Fibroblast of lung (primary cell): ENCODE measurements at places on chromosomes 4 and X. TPM values are rescaled to one million over a fixed set of nuclear protein-coding genes. Genes with fewer than 3 reads are reported as not detected.

DNA sequence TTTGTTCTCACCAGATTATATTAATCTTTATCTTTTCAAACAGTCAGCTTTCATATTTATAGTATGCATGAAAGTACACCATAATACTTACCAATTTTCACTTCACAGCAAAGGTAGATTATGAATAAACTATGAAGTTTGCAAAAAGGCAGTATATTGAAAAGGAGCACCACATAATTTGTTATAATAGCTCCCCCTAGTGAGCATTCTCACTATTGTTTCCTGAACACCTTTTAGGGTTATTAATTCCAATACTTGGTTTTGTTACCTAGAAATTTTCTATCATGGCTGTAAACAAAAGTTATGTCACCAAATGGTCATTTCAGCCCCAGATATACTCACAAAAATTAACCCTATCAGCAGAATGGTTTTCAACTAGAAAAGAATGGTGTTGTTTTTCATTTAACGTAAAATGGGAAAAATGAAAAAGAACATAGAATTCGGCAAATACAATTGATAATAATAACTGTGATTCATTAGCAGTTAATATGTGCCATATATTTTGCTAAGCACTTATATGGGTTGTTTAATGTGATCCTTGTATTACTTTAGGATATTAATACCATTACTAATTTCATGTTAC, 30.2 kb upstream of the NKX6-1 start:
- H3K27ac ChIP-seq, result no peak overlapping the region
- H3K27me3 ChIP-seq, result no peaks in the 10 kb centered on the region
- no peaks in the 10 kb centered on the region for H3K4me1 ChIP-seq
- H3K36me3 ChIP-seq, result no peaks in the 10 kb centered on the region

DNA sequence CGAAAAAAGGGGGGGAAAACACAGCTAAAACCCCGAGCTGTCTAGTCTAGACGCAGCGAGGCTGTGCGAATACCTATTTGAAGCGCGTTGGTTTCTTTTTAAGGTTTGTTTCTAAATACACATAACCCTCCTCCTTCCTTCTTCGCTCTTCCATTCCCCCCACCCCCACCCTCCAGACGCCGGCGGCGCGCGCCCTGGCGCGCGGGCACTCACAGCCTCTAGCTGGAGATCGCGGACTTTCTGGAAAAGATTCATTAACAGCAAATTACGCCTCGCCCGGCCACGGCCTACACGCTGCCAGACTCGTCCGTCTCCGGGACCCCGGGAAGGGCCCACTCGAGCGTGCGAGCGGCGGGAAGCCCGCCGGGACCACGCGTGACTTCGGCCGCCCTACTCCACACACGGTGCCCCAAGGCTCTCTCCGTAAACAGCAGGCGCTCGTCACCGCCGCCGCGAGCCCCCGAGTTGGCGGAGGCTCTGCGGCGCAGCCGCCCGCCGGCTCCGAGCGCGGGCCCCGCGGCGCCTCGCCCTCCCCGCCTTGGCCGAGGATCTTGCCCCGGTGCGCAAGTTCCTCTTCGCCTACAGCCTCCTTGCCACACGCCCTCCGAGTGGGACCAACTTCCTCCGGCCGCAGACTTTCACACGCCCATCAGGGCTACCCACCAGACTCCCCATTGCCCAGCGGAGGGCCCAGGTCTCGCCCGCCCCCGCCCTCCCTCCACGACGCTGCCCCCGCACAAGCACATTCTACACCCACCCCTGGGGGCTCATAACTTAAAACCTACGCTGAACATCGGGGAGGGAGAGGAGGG, 2.0 kb downstream of the BCOR start:
- peak overlapping the region; percentile 55 for H3K4me3 ChIP-seq
- no peaks in the 10 kb centered on the region for H3K36me3 ChIP-seq
- no peak for DNase-seq
- peaks cover 2% of the 10 kb centered on the region for H3K4me1 ChIP-seq
- H3K27me3 ChIP-seq, result no peaks in the 10 kb centered on the region

DNA sequence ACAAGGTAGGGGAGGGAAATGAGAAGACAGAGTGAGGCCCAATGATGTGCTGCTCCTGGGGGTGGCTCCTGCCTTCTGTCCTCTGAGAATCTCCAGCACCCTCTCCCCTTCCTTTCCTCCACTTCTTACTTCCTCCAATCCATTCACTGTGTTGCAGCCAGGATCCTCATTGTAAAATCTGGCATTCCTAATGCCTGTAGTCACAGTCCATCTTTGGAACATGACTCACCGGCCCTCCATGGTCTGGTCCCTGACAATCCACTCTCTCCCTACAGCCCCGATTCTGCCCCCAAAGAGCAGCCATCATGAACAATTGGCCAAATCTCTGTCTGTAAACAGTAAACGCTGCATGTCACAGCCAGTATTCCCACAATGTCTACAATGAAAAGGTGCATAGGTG, 72.9 kb downstream of the CLNK start:
- H3K4me1 ChIP-seq, result peaks cover 1% of the 10 kb centered on the region
- H3K4me3 ChIP-seq, result no peak overlapping the region
- H3K27me3 ChIP-seq, result no peaks in the 10 kb centered on the region

- DNase-seq, result no peak
- no peak overlapping the region for H3K4me3 ChIP-seq
- no peak overlapping the region for H3K27ac ChIP-seq
- H3K36me3 ChIP-seq, result no peaks in the 10 kb centered on the region
- no peaks in the 10 kb centered on the region for H3K27me3 ChIP-seq
Measured at GRCh38 chr4:108852691-108853090, 89.8 kb upstream of the ETNPPL start.

DNA sequence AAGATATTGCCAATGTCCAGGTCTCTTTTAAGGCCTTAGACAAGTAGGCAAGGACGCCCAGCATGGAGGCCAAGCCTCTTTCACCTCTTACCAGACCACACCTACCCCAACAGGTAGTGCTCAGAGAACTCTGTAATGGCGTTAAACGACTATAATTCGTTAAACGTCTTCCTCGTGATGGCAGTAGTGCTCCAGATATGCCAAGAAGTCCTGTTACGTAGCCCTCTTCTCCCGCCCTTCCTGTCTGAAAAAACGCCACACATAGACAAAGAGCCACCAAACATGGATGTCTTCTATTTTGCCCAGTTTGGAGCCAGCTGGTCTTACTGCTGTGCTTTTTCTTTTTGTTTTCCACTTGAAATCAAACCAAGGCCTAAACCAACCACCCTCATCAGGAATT, 190.7 kb downstream of the OR13H1 start:
- no peak overlapping the region for H3K27ac ChIP-seq
- H3K27me3 ChIP-seq, result no peaks in the 10 kb centered on the region
- H3K36me3 ChIP-seq, result no peaks in the 10 kb centered on the region
- H3K4me1 ChIP-seq, result no peaks in the 10 kb centered on the region
- peak; percentile 61 for DNase-seq

DNA sequence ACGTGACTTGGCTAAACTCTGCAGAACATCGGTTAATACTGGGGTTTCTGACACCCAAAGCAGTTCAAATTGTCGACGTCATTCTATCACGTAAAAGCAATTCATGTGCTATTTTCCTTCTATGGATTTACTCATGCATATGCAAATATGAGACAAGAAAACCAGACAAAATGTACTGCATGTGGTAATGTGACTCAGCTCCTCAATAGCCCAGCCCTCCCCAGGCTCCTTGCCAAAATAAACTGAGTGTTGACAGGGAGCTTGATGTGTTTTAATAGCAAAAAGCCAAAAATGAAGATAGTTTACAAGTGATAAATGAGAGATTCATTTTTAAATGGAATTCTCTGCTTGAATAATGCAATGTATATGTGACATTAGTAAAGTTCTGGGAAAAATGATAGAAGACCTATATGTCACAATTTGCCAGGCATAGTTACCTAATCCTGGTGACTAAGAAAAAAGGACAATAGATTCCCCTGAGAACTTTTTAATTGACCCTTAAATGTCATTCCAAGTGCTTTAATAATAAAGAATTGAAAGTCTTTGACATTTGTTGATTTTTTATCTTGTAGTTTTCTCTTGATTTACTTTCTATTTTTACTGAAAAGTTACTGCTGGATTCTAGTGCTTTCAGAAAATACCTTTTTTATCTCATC, 1700.6 kb upstream of the TENM3 start:
- H3K27ac ChIP-seq, result no peak overlapping the region
- DNase-seq, result peak; percentile 97
- H3K27me3 ChIP-seq, result no peaks in the 10 kb centered on the region
- no peaks in the 10 kb centered on the region for H3K36me3 ChIP-seq

- no peaks in the 10 kb centered on the region for H3K36me3 ChIP-seq
- no peaks in the 10 kb centered on the region for H3K27me3 ChIP-seq
Measured at GRCh38 chr4:46937493-46937892, 28.4 kb upstream of the COX7B2 start.

GRCh38 chr4:132651196-132651595, 497.9 kb upstream of the PCDH10 start:
- no peak overlapping the region for H3K4me3 ChIP-seq
- H3K27me3 ChIP-seq, result no peaks in the 10 kb centered on the region
- no peaks in the 10 kb centered on the region for H3K4me1 ChIP-seq
- no peak overlapping the region for H3K27ac ChIP-seq

- H3K4me1 ChIP-seq, result no peaks in the 10 kb centered on the region
- no peak overlapping the region for H3K4me3 ChIP-seq
- no peaks in the 10 kb centered on the region for H3K27me3 ChIP-seq
Measured at GRCh38 chrX:83510510-83511062, 2.5 kb downstream of the POU3F4 start.

DNA sequence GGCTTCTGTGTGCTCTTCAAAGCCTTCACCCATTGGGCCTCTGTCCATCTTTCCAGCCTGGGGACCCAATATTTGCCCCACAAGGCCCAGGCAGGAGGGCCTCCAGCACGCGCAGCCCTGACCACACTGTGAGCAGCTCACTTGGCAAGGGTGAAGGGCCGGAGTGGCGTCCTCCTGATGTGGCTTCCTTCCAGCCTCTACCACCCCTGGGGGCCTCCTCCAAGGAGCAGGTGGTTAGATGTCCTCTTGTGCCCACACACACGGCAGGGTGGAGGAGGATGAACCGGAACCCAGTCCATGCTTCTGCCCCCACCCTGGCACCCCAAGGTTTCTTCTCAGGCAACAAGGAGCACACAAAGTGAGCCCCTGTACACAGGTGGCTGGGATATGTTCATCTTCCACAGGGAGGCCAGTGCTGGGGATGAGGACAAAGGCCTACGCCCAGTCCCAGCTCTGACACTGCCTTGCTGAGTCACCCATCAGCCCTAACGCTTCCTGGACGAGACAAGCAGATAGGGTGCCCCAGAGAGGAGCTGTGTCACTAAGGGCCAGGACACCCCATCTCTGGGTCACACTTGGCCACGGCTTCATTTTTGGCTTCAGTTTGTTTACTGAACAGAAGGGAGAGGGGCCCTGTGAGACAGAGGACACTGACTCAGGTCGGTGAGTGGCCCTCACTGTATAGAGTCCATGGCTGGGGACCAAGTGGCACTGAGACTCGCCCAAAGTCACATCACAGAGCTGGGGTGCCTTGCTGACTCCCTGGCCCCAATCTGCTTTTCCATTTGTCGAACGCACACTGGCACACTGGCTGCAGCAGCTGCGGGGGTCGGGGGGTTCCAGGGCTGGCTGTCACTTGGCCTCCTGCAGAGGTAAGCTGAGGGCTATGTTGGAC, 1.9 kb downstream of the UBL4A start:
- H3K36me3 ChIP-seq, result peaks cover 5% of the 10 kb centered on the region
- DNase-seq, result no peak
- H3K4me1 ChIP-seq, result peaks cover 1% of the 10 kb centered on the region
- H3K4me3 ChIP-seq, result no peak overlapping the region
- H3K27me3 ChIP-seq, result no peaks in the 10 kb centered on the region
- no peak overlapping the region for H3K27ac ChIP-seq

DNA sequence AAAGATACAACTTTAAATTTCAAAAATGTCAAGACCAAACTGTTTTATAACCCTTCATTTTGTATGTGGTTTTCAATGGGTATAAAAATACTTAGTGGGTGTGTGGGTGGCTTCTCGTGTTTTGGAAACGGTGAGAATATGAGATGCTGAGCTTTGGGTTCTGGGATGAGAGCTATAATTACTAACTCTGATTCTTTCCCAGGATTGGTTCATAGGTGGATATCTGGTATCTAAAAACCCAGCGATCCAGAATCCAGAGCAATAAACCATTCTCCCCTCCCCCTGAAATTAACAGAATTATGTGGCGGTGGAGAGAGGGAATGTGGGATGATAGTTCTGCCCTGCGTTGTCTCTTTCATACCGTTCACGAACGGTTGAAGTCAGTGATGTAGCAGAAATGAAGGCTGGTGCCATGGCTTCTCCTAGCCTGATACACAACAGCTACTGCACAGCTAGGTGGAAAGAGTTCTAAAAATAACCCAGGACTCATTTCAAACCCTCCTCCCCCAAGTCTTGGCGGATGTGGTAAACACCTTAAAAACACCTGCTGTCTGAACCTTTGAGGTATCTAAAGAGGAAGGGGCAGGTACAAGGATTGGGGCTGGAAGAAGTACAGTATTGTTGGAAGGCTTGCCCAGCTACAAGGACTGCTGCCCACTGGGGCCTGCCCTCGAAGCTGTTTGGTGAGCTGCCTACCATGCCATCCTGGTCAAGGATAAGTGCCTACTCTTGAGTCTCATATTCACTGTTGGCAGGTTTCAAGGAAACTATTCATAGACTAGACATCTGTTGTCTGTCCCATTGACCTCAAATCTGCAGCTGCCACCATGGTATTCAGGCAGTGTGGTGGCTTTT, 44.5 kb downstream of the SEPTIN11 start:
- H3K27ac ChIP-seq, result peak overlapping the region; percentile 11
- peaks cover 11% of the 10 kb centered on the region for H3K36me3 ChIP-seq
- no peak for DNase-seq
- H3K27me3 ChIP-seq, result no peaks in the 10 kb centered on the region
- no peak overlapping the region for H3K4me3 ChIP-seq

GRCh38 chr4:26223155-26223554, 97.7 kb upstream of the RBPJ start:
- H3K4me3 ChIP-seq, result no peak overlapping the region
- DNase-seq, result peak; percentile 74
- H3K4me1 ChIP-seq, result no peaks in the 10 kb centered on the region
- no peaks in the 10 kb centered on the region for H3K27me3 ChIP-seq

GRCh38 chr4:113950207-113950606, 29.2 kb downstream of the ARSJ start:
- no peaks in the 10 kb centered on the region for H3K36me3 ChIP-seq
- H3K4me1 ChIP-seq, result peaks cover 11% of the 10 kb centered on the region
- H3K4me3 ChIP-seq, result no peak overlapping the region
- no peak overlapping the region for H3K27ac ChIP-seq
- no peak for DNase-seq

GRCh38 chr4:155639704-155640523, 26.7 kb upstream of the GUCY1A1 start:
- no peak for DNase-seq
- no peak overlapping the region for H3K27ac ChIP-seq
- H3K27me3 ChIP-seq, result no peaks in the 10 kb centered on the region

DNA sequence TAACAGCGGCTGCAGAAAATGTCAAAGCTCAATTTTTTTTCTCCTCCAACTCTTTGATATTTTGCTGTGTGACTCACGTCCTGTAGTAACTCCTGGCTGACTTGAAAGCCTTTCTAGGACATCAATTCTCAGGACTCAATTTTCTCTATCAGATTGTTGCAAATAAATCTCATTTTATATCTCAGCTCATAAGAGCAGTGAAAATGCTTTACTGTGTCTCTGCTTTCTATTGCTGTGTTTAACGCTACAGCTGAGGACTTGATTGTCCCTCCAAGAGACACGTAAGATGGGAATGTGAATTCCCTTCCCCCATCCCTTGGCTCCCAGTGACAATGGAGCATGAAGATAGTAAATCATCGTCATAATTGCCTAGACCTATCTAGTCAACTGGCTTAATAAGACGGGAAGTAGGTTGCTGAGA, 20.5 kb upstream of the CBR4 start:
- peak; percentile 44 for DNase-seq
- H3K4me1 ChIP-seq, result no peaks in the 10 kb centered on the region

USO1 gene
- 101 and 123 TPM in 2 replicates for total RNA-seq

ETDB gene
- total RNA-seq, result not detected in 2 replicates

NUDT11 gene
- 7.1 and 7.7 TPM in 2 replicates for total RNA-seq

PRPS2 gene
- total RNA-seq, result 25.3 and 44.2 TPM in 2 replicates

FAM53A gene
- 0.77 and 0.99 TPM in 2 replicates for total RNA-seq
